ENCODE measurements at places on chromosomes 13 and 19.

- DNase-seq, result no peak
Observed at GRCh38 chr19:51250786-51251467, at the start of gene SIGLECL1. SIGLECL1 (plus strand) TSS chr19:51251080; CDS start chr19:51264073, 12,993 bp downstream.

DNA sequence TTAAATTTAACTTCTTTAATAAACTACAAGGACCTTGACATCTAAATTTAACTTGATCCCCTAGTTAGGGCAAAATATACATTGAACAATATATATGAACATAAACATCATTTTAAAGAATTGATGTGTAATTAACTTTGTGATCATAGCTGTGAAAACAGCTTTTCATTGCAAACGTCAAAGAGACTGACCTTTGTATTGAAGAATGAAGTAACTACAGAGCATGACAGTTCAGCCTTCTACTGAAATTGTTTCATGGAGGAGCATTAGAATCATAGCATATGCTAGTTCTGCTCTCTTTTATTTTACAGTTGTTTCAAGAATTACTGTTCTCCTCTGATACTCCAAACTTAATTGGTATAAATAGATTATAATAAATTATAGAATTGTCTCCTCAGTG is 123.4 kb upstream of the PRR20A start:
- no peak for DNase-seq

- DNase-seq, result no peak
Observed at GRCh38 chr19:18128044-18128443, 24.9 kb upstream of the PIK3R2 start.

DNA sequence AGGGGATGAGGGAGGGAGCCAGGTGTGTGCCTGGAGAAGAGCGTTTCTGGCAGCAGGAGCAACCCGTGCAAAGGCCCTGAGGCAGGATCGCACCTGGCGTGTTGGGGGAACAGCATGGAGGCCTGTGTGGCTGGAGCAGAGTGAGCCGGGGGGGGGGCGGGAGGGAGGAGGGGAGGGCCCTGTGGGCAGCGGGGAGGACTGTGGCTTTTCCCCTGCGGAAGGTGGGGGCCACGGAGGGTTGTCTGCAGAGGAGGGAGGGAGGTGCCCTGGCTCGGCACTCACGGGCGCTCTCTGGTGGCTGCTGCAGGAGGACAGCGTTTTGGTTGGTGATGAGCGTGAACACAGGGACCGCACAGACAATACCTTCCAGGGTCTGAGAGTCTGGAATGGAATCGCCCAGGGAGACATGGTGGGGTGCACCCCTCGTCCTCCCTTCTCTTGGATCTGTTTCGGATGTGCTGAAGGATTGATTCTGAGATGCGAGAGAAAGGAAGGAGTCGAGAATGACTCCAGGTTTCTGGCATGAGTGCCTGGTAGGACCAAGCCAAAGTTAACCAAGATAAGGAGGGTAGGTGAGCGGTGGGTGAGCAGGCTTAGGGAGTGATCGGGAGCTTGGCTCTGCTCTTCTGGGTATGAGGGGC is 6.5 kb downstream of the RAB11B start:
- DNase-seq, result peak; percentile 9

DNA sequence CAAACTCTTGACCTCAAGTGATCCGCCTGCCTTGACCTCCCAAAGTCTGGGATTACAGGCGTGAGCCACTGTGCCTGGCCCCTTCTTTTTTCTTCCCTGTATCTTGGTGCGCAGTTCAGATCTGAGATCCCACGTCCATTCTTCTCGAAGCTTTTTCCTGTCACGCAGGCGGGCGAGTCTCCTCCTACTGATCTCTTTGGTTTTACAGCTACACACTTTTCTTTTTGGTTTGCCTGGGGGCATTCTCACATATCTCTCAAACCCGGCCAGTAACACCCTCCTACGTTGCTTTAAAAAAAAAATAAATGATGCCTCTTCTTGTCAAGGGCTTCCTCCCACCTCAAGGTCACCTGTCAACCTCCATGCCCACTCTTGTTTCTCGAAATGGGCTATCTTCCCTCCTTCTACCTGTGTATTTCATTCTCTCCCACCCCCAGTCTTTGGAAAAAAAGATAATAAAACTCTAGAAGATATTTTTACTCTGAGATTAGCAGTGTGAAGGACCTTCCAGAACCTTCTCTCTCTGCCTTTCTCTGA is 12.1 kb downstream of the TMPRSS9 start:
- DNase-seq, result no peak

DNA sequence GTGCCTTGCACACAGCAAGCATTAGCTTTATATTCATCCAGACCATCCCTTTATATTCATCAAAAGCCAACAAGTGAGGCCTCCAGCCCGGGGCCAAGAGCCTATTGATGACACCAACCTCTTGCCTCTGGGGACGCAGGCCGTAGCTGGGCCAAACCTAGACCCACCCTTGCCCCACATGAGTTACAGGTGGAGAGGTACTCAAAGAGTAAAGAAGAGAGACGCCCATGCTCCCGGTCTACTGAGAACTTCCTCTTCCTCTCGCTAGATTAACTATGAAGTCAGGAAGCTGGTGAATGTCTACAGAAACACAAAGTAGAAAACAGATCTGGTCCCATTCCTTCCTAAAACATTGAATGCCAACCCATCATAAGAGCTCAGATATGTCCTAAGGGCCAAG is 3.8 kb upstream of the MLNR start:
- DNase-seq, result no peak

- no peak for DNase-seq
Observed at GRCh38 chr19:7729211-7729610, 2.7 kb downstream of the CLEC4G start.

- no peak for DNase-seq
Observed at GRCh38 chr13:113401452-113402415, 37.8 kb upstream of the GRTP1 start.

DNA sequence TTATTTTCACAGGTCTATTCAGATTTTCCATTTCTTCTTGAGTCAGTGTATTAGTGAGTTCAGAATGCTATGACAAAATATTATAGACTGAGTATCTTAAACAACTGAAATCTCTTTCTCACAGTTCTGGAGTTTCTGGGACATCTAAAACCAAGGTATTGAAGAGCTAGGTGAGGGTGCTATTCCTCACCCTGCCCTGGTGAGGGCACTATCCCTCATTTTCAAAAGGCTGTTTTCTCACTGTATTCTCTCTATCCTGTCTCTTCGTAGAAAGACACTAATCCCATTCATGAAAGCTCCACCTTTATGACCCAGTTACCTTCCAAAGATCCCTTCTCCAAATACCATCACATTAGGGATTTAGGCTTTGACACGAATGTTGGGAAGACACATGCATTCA is 1617.1 kb downstream of the PCDH9 start:
- no peak for DNase-seq

DNA sequence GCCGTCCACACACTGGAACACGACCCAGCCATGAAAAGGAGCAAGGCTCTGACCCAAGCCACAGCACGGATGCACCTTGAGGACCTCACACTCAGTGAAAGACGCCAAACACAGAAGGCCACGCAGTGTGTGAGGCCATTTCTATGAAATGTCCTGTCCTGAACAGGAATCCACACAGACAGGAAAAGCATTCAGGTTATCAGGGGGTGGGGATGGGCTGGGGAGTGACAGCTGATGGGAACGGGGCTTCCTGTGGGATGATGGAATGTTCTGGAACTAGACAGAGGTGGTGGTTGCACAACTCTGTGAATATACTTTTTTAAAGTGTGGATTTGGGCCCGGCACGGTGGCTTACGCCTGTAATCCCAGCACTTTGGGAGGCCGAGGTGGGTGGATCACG is 30.6 kb downstream of the GPX4 start:
- DNase-seq, result no peak

- DNase-seq, result no peak
Observed at GRCh38 chr19:20470345-20471135, 95.0 kb downstream of the ZNF737 start.

DNA sequence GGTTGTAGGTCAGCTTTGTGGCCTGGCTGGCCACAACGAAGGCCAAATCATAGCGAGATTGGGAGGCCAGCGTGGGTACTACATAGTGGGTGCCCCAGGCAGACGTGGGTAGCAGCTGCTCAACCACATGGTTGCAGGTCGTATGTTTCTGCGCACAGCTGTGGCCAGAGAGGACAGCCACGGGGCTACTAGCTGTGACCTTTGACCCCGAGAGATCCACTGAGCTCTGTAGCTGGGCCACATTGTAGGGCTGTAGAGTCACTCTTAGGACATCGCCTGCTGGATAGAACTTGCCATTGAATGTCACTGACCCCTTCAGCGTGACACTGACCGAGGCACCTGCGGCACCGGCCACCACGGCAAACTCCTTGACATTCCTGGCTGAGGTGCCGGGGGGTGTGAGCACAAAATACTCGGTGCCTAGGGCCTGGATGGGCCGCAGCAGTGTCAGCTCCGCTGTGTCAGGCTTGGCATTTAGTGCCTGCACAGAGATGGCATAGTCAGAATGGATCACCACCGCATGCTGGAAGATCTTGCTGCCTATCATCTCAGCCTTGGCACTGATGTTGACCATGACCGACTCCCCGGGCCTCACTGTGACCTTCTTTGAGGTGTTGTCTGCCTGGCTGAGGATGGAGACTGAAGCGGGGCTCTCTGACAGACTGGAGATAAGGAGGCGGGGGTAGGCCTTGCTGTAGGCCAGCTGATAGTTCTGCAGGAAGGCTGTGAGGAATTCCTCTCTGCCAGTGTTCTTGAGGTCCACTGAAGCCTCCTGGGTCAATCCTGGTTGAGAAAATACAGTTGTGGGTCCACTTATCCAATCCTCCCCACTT is 6.7 kb downstream of the FCGBP start:
- DNase-seq, result no peak

DNA sequence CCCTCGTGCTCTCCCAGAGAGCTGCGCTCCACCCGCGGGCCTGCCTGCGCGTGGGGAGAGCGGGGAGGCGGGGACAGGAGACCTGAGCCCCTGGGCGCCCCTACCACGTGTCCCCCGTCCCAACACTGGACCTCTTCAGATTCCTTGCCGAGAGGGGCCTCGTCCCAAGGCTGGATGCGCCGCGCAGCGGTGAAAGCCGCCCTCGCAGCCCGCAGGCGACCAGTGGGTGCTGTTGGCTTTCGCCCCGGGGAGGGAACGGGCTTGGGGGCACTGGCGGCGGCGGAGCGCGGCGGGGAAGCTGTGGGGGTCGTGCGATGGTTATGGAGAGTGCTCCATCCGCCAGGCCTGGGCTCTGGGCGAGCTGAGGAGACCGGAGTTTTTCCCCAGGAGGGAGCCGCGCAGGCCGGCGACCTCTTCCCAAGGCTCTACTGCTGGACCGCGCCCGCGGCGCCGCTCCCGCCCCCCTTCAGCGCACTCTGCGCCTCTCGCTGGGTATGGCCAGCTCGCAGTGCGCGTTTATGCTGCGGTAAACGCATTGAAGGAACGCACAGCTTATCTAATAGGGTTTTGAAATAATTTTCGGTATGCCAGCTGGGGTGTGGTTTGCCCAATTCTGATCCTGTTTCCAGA is 17.2 kb upstream of the RNF17 start:
- no peak for DNase-seq

GRCh38 chr19:32067685-32068084 is 277.7 kb upstream of the ZNF507 start:
- DNase-seq, result no peak

- DNase-seq, result no peak
Observed at GRCh38 chr13:45933203-45933908, 81.8 kb upstream of the SIAH3 start.

- DNase-seq, result peak; percentile 10
Observed at GRCh38 chr19:48926909-48927308, 6.6 kb upstream of the DHDH start.

- no peak for DNase-seq
Observed at GRCh38 chr19:2334986-2335846, 6.7 kb downstream of the SPPL2B start.

DNA sequence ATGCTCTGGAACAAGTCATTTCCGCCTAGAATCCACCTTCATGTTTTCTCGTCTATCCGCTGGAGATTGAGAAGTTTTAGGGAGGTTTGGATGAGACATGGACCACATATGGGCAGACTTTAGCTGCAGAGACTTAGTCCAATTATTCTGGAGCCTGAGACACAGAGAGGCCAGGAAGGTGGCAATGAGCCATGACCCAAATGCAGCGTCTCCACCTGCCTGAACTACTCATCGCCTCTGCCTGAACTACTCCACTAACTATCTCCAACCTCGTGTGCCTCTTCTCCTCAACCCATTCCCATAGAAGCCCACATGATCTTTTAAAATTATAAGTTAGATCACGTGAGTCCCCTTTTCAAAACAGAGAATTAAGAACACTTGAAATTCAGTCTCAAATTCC is 5.6 kb downstream of the PLEKHA4 start:
- no peak for DNase-seq

GRCh38 chr19:48819366-48819816 is 8.6 kb upstream of the BCAT2 start:
- no peak for DNase-seq

GRCh38 chr19:8481616-8482015 is 20.8 kb downstream of the PRAM1 start:
- no peak for DNase-seq

- no peak for DNase-seq
Observed at GRCh38 chr19:30062065-30062906, 120.2 kb downstream of the URI1 start.

DNA sequence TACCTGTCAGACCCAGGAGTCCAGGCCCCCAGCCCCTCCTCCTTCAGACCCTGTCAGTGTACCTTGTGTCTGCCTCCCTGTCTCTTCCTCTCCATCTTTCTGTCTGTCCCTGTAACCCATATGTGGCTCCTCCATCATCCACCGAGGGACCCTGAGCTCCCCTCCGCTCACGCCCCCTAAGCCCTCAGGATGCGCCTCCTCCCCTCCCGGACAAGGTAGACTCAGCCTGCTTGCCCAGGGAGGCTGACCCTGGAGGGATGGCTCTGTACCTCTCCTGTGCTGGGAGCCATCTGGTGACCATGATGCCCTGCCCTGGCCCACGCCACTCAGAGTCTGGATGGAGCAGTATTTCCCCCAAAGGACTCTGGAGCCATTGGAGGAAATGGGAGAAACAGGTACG is 1.0 kb upstream of the CAPN12 start:
- DNase-seq, result no peak

DNA sequence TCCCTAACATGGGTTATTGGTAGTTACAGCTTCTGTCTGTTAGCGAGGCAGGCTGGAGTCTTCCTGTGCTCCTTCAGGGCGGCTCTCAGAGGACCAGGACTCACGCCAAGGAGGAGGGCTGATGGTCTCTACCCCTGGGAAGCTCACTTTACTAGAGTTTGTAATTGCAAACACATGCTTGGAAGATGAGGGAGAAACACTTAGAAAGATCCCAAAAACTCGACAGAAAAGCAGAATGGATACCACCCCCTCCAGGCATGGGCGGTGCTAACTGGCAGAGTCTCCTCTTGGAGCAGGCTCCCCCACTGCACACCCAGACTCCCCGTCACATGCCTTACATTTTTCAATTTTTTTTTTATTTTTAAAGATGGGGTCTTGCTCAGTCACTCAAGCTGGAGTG is 62.0 kb downstream of the PARP4 start:
- no peak for DNase-seq

GRCh38 chr13:43804461-43805070 is 17.8 kb upstream of the ENOX1 start:
- peak; percentile 94 for DNase-seq

- no peak for DNase-seq
Observed at GRCh38 chr13:63460462-63461090, 2044.9 kb upstream of the PCDH20 start.

Data from NCI-H1694 (cell line).